NCI-H524 treated with DMSO at 0.1 percent for 48 hours (cell line): ENCODE measurements at places on chromosomes 12 and 14.
A peak's percentile ranks its signal among the peaks of the same experiment; 100 is the strongest.

- DNase-seq: no peak
These were observed 50.6 kb downstream of the SCAF11 start for GRCh38 chr12:45939759-45940158.

GRCh38 chr12:31959701-31960391, 631 bp downstream of the RESF1 start:
- no peak for DNase-seq

DNA sequence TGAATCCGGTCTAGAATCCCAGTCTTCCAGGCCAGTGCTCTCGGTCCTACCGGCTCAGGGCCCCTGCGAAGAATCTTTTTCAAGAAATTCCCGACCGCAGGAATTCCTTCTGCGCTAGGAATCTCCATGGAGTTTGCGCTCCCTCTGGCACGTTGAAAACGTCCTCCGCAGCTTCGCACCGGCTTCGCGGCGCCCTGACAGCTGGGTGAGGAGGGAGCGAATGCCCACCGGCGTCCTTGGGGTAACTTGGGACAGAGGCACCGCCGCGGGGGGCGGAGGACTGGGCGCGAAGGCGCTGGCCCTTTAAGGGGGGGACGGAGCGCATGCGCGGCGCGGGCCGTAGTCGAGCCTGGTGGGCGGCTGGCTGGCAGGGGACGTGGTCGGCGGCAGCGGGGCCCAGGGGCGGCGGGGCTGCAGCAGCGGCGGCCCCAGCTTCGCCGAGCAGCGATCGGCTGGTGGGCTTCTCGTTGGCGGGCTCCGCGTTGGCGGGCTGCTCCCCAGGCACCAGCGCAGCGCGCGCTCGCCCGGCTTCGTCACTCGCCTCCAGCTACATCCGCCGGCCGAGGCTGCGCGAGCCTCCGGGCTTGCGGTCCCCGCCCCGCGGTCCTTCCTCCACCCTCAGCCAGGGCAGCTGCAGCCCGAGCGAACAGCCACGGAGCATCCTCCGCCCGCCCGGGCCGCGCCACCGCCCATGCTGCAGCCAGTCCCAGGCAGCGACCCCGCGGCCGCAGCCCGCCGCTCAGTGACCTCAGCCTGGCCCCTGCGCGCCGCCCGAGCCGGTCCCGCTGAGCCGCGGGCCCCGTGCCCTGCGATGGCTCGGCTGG, at the start of gene VASH1:
VASH1 (plus strand) TSS at position 333 of the 824 bp plus-strand sequence. CDS start 1,354 bp downstream, outside the sequence.
- DNase-seq: no peak

GRCh38 chr12:26711569-26711968, 121.4 kb downstream of the ITPR2 start:
- DNase-seq: no peak

DNA sequence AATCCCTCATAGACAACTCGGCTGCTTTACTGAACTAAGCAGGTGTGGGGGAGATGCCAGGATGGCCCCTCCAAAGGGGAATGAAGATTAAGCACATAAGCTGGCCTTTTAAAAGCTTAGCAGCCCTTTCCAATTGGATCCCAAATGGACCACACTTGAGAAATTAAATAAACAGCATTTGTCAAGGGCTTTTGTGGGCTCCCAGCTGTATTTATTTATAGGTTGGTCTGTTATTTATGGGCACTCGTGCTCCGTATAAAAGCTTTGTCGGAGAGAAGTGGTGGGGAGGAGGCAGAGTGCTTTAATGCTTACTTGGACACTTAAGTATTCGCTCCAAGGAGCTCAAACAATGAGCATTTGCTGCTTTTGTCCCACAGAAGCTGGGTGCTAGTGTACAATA, 580.2 kb downstream of the MED13L start:
- no peak for DNase-seq

DNA sequence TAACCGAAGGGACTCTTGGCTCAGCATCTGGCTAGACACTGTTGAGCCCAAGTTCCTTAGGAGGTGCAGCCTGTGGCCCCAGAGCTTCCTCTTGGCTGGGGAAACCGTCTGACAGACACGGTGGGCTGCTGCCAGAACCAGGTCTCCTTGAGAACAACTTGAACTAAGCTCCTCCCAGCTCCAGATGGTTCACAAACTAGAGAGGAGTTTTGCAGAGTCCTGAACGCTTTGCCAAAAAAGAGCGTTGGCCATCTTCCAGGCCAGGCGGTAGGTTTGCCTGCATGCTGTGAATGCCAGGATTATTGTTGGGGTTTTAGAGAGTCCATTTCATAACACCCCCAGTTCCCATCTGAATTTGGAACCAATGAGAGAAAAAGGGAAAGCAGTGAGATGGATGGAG, 399.8 kb downstream of the RGS6 start:
- DNase-seq: peak; percentile 99
